Pancreas (tissue), 10 donors: ENCODE measurements at places on chromosomes 12 and 14. TPM values are rescaled to one million over a fixed set of nuclear protein-coding genes. Genes with fewer than 3 reads are reported as not detected.
A peak's percentile ranks its signal among the peaks of the same experiment; 100 is the strongest.

GRCh38 chr12:83573671-83574070 lies 887.0 kb downstream of the TMTC2 start:
- peak; percentile 33 for DNase-seq

- DNase-seq = no peak
Measured at GRCh38 chr14:75494896-75495295, 27.4 kb upstream of the BATF start.

GRCh38 chr14:57277062-57277461 lies 8.3 kb downstream of the AP5M1 start:
- no peak for DNase-seq

Gene COX8C
- total RNA-seq = not detected

DNA sequence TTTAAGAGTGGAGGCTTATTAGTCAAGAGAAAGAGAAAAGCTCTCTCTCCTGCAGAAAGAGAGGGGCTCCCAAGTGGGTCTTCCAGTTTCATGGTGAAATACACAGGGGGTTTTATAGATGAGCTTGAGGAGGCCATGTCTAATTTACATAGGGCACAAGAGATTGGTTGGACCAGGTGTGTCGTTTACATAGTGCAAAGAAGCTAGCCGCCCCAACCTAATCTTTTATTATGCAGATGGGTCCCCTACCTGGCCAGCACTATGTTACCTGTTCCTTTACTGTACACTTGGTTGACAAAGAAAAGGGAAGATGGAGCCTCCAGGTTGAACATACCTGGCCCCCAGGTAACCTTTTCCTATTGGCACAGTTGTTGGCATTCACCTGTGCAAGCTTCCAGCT lies 195.0 kb downstream of the PIK3C2G start:
- DNase-seq = no peak

Gene PRB2
- total RNA-seq = not detected

GRCh38 chr14:75446447-75446846 lies 18.6 kb downstream of the JDP2 start:
- DNase-seq = no peak

Gene COPZ1
- 102 TPM for total RNA-seq

Gene FGF23
- total RNA-seq = not detected

- DNase-seq = no peak
Measured at GRCh38 chr14:71533390-71533789, 398.8 kb upstream of the RGS6 start.

GRCh38 chr12:74285773-74286172 lies 251.9 kb upstream of the ATXN7L3B start:
- DNase-seq = no peak

- DNase-seq = no peak
Measured at GRCh38 chr14:35406506-35407305, 2.2 kb upstream of the NFKBIA start.

DNA sequence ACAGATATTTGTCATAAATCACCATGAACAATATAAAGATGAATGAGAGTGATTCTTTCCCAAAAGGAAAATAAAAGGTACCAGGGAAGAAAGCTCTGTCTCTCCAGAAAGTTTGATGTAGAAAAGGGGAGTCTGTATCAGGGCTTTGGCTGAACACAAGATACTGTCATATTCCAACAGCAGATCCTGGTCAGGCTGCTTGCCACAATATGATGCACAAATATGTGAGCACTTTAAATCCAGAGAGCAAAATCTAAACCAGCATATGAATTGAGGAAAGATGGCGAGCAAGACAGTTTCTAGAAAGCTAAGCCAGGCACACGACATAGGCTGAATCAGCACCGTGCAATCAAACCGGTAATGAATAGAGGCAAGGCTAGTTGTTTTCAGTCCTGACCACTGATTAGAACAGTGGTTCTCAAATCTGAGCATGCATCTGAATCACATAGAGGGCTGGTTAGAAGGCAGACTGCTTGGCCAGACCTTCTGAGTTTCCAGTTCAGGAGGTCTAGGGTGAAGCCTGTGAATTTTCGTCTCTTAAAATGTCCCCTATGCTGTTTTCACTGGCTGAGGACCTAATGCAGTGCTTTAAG lies 60.7 kb downstream of the PLCZ1 start:
- DNase-seq = no peak

DNA sequence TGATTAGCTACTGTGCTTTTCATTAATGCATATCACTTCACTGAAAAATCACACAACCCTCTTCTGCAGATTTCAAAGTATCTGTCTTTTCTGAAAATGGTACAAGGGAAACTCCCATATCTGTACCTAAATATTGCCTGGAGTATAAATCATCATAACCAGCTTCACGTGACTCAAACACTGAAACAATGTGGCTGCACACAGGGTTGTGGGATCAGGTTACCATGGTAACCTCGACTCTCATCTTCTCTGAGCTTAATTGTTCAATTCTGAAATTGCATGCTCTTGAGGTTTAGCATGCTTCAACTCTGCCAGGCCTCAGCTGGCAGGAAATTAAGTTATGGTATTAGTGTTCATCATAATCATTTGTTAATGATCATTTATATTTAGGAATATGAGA lies 77.5 kb upstream of the CPSF6 start:
- no peak for DNase-seq

Gene DAO
- not detected for total RNA-seq

- peak; percentile 54 for DNase-seq
Measured at GRCh38 chr12:52208424-52209165, 16.8 kb upstream of the KRT80 start.

Gene RTL1
- 0.03 TPM for total RNA-seq

- no peak for DNase-seq
Measured at GRCh38 chr12:121802485-121802842, 1.3 kb upstream of the SETD1B start.

Gene P2RX7
- total RNA-seq = 0.93 TPM

DNA sequence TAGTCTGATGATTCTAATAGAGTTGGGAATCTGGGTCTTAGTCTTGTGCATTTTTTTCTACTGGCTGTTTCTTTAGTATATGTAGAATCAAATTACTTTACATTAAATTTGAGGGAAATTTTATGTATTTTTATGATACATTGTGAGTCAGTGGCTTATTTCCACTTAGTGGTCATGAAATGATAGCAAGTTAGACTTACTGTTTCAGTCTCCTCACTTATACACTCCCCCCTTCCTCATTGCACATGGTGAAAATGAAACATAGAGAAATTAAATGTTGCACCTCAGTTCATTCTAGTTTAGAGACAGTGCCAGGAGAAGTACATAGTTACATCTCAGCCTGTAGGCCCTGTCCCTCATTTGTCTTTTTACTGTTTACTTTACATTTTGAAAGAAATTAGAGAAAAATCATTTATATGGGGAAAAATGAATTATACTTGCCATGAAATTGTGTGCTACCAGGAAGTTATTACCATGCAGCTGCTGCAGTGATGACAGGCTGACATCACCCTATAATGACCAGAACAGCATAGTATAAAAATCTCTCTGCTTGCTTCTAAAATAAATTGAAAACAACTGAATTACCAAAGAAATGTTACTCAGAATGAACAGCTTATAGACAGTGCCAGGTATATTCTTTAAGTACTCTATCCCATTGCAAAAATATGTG lies 113.2 kb downstream of the TRMT5 start:
- DNase-seq = no peak

Gene ACVR1B
- total RNA-seq = 31.3 TPM

GRCh38 chr12:70305794-70306193 lies 60.3 kb upstream of the KCNMB4 start:
- no peak for DNase-seq

Gene BLOC1S1
- 42.7 TPM for total RNA-seq

Gene EPS8
- total RNA-seq = 18.3 TPM

Gene GNG2
- total RNA-seq = 15.4 TPM

- no peak for DNase-seq
Measured at GRCh38 chr12:12194206-12194605, 72.6 kb downstream of the LRP6 start.

DNA sequence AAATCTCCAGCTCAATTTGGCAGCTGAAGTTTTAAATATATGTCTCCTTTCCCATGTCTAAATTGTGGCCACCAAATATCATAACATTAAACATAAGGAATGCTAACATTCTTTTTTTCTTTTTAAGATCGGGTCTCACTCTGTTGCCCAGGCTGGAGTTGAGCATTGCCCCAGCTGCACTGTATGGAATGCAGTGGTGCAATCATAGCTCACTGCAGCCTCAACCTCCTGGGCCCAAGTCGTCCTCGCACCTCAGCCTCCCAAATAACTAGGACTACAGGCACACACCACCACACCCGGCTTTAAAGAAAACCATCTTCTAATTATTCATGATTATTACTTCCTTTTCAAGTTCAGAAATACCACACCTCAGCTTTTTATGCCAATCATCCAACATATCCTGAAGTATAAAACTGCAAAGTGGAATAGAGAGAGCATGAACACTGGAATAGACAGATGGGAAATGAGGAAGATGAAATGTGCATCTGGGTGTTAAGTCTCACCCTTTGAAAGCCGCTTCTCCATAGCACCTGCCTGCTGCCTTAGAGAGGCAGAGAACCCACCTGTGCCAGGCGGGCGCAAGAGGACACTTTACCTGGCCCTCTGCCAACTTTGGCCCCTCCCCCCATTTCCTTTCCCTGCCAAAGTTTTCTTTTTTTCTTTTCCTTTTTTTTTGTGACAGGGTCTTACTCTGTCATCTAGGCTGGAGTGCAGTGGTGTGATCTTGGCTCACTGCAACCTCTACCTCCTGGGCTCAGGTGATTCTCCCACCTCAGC lies 2.8 kb upstream of the EML1 start:
- no peak for DNase-seq

- no peak for DNase-seq
Measured at GRCh38 chr12:63084501-63084900, 66.5 kb downstream of the AVPR1A start.

- no peak for DNase-seq
Measured at GRCh38 chr12:90729736-90730135, 225.2 kb downstream of the CCER1 start.

DNA sequence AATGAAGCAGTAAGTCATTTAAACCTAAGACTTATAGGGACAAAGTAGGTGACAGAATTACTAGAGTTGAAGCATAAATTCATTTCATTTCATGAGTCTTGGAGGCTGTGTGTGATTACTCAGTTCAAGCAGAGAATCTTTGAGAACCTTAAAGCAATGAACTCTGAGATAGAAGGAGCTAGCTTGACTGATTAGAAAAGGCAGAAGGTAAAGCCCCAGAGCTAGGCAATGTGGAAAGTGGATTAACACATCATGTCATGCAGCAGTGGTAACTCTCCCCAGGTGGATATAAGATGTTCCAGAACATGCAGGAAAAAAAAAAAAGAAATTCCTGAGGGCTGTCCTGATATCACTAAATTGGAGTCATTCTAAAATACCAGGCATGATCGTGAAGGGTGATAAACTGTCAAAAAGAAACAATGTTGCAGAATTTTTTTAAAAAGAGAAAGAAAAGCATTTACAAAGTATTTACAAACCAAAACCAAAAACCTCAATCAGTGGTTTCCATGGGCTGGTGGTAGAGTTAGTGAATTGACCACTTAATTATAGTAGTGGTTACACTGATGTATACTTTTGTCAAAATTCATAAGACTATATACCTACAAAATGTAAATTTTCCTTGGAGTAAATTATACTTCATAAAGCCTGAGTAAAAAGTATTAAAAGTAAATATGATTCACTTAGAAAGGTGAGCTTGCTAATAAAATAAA lies 12.7 kb upstream of the SLC16A7 start:
- DNase-seq = no peak

GRCh38 chr12:66361703-66362102 lies 59.4 kb downstream of the HELB start:
- DNase-seq = no peak

Gene GPR132
- total RNA-seq = 0.51 TPM

DNA sequence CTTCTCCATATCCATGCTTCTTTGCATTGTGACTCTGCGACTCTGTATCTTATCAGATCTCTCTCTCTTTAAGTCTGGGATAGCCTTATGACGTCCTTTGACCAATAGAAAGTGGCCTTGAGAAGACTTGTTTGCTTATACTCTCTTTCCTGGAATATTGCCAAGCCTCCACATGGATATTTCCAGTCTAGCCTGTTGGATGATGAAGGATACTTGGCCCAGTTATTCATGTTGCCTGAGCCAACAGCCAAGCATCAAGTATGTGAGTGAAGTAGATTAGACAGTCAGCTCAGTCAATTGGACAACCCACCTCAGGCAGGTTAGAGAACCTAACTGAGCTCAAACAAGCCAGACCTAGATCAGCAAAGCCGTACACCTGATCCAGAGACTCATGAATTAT lies 864.2 kb upstream of the MGAT4C start:
- DNase-seq = no peak

GRCh38 chr12:77218278-77218677 lies 152.9 kb upstream of the E2F7 start:
- DNase-seq = no peak

Gene SRRM4
- total RNA-seq = not detected

Gene CAND1
- 45.1 TPM for total RNA-seq

- no peak for DNase-seq
Measured at GRCh38 chr12:117101953-117102799, 3.0 kb upstream of the TESC start.

GRCh38 chr14:52656905-52657304 lies 38.5 kb downstream of the ERO1A start:
- DNase-seq = no peak

DNA sequence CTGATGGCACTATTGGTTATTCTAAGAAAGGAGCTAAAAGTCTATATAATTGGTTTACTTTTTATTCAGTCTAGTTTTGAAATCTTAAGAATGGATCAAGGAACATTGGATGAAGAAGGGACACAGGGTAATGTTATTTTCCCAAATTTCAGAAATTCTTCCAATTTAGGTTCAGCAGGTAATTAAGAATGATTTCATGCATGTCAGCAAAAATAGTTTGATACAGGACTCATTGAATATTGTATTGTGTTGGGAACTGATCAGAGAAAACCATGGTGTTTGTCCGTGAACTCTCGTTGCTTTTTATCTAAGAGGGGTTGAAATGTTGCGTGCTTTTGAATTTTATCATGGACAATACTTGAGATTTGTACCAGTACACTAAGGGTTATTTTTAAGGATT lies 58.6 kb downstream of the PDE3A start:
- no peak for DNase-seq

DNA sequence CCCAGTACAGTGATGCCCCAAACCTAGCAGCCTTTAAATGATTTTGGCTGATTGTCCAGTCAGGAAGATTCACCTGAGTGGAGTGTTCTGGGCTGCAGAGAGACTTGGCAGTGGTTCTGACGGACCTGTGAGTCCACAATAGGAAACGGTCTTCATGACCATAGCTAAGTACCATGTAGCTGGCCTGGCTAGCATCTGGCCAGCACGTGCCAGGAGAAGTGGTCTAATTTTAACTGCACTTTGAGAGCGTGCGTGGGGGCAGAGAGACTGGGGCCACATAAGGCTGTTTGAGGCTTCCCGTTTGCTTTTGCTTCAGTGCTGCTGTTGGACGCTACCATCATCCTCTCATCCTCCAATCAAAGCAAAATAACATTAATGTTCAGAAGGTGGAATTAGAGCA lies 54.7 kb downstream of the PPM1A start:
- no peak for DNase-seq

DNA sequence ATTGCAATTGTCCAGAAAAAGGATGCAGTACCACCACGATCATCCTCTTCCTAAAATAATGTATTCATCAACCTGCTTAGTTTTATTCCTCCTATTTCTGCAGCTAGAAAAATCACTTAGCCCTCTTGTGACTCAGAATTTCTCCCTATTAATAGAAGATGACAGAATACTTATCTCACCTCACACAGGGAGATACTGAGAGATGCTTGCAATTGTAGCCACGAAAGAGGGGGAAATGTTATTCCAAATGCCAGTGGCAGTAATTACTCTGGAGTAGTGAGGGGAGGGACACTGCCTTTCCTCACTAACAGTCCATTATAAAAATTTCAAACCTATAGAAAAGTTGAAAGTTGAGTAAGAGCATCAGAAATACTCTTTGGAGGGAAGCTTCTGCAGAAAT lies 11.8 kb upstream of the DUSP6 start:
- DNase-seq = no peak
